ENCODE measurements at places on chromosomes 3 and 15. TPM values are rescaled to one million over a fixed set of nuclear protein-coding genes. Genes with fewer than 3 reads are reported as not detected.
A peak's percentile ranks its signal among the peaks of the same experiment; 100 is the strongest.

The CCR9 gene
- not detected for total RNA-seq

DNA sequence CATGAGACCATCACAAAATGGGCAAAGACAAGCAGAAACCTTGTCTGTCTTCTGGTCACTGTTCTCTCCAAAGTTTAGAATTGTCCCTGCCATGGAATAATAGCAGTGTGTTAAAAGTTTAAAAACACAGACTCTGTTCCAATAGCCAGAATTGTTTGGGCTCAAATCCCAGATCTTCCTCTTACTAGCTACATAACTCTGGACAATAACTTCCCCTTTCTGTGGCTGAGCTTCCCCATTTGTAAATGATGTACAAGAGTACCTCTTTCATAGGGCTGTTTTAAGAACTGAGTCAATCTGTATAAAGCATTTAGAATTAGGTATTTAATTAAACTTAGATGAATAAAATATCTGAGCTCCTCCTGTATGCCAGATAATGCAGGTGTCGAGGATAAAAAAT lies 623.0 kb downstream of the NTRK3 start:
- no peak for DNase-seq

DNA sequence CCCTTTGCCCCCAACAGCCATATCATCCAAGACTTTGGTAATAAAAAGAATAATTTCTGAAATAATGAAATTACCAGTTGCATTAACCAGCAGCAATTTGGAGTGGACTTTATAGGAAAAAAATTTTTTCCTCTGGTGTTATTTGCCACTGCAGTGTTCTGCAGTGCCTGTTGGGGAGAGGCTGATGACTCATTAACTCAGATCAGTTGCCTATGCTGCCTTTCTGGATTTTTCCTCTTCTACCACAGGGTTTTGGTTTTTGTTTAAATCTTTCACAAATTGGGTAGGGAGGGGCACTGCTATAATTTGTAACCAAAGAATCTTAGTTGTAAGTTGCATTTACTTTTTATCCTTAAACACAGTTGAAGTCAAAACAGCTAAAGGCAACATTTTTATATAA lies 22.7 kb downstream of the ATP6V1A start:
- DNase-seq: no peak

DNA sequence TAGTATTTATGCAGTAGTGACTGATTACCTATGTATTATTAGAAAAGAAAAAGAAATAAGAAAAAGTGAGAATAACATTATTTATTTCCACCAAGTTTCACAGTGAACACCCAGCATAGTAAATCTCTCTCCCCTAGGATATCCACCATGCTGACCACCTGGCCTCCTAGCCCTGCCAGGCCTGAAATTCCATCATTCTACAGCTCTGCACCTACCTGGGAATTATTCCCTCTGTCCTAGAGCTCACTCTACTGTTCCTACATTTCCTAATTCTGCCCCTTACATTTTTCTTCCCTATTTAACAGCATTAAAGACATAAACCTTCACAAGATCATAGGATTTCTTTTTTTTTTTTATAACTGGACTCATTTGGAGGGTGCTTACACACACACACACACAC lies 525.3 kb upstream of the PPP2R3A start:
- DNase-seq: no peak

DNA sequence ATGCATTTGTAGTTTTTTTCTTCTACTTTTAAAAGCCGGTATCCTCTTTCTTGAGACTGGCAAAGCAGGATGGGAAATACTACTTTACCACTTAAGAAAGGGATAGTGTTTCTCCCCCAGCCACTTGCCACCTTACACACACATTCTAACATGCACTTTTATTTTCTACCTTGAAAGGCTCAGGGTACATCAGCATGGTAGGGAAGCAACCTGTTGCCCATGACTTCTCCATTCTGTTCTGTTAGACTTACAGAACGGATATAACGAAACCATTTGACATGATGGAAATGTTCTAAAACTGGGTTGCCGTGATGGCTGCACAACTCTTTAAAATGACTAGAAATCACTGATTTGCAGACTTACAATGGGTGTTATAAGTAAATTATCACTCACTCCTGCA lies 405.5 kb downstream of the SHQ1 start:
- DNase-seq: no peak

DNA sequence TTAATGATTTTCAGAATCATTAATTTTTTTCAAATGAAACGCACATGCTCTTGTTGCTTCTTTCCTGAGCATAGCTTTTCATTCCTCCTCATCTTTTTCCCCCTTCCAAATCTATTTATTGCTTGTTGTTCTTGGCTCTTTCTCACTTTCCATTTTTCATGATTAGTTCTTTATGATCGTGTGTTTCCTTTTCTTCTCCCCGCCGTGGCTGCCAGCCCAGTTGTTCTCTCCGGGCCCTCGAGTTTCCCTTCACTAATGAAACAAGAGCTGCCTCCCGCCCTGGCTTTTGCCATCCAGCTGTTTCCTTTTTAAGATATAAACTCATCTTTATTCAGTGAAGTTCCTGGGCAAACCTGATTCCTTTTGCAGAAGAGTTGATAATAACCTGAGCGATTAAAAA lies 170.2 kb upstream of the NR2F2 start:
- peak; percentile 88 for DNase-seq
